NCI-H226 (cell line): ENCODE measurements at places on chromosomes 13 and 19.

GRCh38 chr13:34243403-34243802, 425.5 kb downstream of the RFC3 start:
- no peak for DNase-seq

- DNase-seq = no peak
Measured at GRCh38 chr19:19345232-19345631, 24.6 kb downstream of the MAU2 start.

DNA sequence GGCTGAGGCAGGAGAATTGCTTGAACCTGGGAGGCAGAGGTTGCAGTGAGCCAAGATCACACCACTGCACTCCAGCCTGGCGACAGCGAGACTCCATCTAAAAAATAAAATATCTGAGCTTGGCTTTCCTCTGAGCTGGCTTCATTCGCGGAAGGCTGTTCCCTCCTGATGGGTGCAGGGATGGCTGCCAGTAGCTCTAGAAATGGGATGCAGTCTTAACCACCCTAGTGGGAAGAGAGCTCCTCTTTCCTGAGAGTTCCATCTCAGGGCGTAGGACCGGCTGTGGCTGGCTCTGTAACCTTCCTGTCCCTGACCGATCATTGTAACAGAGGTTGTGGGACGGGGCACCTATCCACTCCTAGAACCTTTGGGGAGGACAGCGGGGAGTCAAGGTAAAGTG, 32.4 kb downstream of the PPP1R37 start:
- DNase-seq = no peak

- peak; percentile 39 for DNase-seq
Measured at GRCh38 chr19:771332-771785, 20.4 kb downstream of the MISP start.

DNA sequence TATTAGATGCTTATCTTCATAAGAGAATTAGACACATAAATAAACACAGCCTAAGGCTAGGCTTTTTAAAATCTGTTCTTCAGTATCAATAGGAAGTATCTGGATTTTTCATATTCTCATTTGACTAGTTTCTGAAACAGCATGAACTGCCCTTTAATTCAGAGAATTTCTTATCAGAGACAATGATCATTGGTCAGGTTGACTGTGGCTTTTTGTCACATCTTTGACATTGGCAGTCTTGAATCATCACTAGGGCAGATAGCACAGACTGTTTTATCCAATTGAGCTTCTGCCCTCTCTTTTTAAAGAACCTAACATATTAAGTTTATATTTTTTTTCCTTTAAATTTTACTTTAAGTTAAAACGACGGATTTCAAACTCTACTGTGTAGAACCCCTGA, 59.6 kb downstream of the DPY19L3 start:
- DNase-seq = no peak

DNA sequence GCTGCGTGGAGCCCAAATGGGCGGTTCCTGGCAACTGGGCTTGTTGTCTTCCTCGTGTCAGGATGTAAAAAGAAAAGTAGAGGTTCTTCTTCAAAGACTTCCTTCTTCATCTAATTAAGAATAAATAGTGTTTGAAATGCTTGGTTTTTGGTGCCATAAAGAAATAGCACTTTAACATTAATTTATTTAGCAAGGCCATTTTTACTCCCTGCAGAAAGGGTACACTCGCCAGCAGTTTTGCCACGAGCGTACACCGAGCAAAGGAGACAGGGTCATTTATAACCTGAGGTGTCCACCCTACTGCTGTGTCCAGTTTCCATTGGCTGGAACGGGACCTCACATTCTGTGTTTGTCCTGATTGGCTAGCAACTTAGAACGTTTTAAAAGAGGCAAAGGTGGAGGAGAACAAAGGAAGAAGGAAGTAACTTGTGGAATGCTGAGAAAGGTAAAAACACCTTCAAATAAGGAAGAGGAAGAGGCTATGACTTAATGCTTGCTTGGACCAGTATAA, 21.8 kb upstream of the OR10H1 start:
- no peak for DNase-seq

- DNase-seq = peak; percentile 49
Measured at GRCh38 chr19:13764101-13764807, at the start of gene MRI1. TSS of gene MRI1 (plus strand) at chr19:13764522. CDS start at chr19:13764589, 67 bp downstream.

- no peak for DNase-seq
Measured at GRCh38 chr19:51076631-51077213, 6.0 kb downstream of the KLK14 start.

DNA sequence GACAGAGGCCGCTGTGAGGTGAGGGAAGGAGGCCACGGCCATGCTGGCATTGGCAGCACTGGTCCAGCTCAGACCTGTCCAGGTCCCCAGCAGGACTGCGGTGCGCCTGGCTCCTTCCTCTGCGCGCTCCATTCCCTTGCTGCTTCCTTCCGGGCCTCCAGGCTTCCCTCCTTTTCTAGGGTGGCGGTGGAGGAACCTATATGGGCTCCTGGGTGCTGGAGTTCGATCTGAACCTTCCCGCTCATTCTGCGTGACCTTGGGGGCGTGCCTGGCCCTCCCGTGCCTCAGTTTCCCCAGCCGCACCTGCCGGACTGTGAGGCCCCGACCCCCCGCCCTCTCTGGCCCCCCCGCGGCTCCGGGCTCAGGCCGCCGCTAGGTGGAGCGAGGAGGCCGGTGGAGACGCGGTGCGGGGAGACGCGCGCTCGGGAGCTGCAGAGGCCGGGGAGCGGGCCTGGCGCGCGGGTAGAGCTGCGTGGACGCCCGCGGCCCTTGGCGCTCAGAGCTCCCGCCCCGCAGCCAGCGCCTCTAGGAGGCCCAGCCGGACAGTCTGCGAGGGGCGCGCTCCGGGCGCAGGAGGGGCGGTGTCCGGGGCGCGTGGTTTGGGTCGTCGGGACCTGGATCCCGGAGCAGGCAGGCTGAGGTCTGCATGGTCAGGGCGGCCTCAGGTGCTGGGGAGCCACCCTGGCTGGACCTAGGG, 29.9 kb downstream of the EFNA2 start:
- DNase-seq = peak; percentile 17

GRCh38 chr13:26619358-26619757, 61.9 kb downstream of the WASF3 start:
- peak; percentile 60 for DNase-seq

DNA sequence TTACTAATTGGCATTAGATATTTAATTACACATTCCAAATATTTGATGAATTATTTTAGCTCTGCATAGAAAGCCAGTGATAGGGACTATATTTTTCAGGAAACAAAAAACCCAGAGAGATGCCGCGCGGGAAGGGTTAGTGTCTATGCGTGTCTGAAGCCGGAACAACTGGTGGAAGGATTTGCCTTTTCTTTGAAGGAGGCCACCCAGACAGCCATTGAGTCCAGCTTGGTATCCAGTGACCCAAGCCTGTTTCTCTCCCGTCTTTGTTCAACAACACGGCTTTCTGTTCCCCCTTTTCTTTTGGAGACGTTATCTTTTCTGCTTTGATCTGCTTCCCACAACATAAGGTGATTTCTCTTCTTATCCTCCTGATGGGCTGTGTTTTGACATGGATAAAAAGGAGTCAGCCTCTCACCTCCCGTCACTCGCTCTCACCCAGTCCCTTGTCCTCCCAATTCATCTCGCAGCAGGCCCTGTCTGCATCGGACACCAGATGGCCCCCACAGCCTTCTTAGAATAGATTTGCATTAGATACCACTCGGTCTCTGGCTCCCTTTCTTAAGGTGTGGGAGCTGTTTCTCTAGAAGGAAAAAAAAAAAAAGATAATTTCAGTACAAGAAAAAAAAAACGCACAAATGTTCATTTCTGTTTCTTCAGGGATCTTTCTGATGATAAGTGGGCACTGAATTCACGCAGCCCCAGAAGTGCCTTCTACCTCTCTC, 361.8 kb downstream of the ZNF536 start:
- no peak for DNase-seq

DNA sequence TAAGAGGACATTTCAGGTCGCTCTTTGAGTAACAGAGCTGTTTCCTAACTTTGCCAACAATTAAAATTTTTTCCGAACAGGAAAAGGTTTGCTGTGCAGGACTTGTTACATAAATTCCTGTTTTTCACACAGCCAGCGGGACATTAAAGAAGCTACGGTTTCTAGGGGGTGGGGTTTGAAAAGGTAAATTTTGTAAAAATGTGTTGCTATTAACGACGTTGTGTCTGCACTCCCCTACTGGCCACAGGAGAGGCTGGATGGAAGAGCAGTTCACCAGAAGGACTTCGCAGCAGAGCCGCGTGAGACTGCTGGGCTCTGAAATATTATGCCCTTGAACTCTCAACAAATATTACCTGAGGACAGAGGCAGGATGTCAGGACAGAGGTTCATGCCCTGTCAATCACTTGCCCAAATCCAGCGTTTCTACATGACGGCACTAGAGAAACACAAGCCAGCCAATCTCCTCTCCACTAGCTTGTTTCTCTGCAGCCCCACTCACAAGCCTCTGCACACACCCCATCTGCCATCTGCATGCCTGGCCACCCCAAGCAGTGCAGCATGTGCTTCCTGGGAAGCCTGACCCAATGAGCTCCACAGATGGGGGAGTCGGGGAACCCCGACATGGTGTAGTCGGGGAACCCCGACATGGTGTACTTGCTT, 102.0 kb downstream of the FOXO1 start:
- no peak for DNase-seq

- DNase-seq = peak; percentile 16
Measured at GRCh38 chr13:44449999-44450821, 76.6 kb downstream of the SERP2 start.

GRCh38 chr19:1631557-1632100, 20.8 kb downstream of the TCF3 start:
- DNase-seq = no peak

GRCh38 chr19:33673258-33673875, 51.6 kb downstream of the CHST8 start:
- DNase-seq = no peak

GRCh38 chr19:35869327-35870123, 1.2 kb downstream of the APLP1 start:
- DNase-seq = peak; percentile 90

DNA sequence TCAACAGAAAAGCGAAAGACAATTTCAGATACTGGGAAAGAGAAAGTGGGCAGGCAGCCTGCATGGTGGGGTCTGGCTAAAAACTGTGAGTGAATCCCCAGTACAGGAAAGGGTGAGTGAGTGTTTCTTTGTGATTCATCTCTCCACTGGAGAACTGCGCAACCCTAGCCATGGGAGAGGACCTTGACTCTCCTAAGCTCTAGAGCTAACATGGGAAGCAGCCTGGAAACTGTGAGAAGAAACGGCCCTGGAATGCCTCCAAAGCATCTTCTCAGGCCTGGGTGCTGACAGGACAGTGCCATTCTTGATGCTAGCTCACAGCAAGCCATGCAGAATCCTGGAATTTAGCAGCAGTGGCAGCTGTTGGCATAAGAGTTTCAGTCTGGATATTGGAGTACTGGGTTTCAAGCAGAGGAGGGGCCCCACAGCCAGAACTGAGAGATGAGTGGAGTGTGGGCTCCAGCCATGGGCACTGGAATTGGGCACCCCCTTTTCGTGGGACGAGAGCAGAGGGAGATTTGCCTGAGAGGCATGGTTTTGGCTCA, 18.7 kb upstream of the SLAIN1 start:
- no peak for DNase-seq

DNA sequence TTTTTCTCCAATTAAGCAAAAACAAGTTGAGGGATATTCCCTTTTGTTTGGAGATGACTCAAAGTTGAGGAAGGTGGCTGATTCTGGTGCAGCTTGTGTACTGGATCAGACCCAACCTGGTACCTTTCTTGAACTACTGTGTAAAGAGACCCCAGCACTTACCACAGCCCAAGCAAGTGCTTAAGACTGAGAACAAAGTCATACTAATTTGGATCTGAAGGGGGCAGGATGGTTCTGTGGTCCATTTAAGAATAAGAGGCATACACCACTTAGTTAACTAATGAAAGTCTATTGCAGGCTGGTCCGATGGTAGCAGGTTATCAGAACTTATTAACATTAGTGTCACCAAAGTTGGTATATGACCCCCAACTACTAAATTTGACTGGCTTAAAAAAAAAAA, 6.3 kb downstream of the THSD1 start:
- no peak for DNase-seq

DNA sequence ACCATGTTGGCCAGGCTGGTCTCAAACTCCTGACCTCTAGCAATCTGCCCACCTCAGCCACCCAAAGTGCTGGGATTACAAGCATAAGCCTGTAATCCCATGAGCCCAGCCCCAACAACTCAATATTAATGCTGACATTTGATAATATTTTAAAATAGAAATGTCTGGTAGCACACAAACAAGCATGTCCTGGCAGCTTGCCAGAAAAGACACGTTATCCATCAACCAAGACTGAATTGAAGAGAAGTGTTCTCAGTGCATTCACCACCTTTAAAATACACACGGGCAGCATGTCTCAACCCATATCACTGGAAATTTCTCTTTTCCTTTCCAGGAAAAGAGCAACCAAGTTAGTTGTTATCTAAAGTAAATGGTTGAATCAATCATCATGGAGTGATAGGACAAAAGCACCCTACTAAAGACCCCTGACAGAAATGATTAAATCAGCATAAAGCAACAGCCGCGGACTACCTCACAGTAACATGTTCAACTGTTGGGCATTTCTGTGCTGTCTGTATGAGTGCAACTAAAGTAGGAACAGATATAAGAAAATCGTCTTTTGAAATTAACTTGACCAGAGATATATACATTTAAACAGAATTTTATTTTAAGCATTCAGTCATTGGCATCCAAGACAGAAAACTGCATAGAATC, 25.0 kb downstream of the LHFPL6 start:
- DNase-seq = no peak

DNA sequence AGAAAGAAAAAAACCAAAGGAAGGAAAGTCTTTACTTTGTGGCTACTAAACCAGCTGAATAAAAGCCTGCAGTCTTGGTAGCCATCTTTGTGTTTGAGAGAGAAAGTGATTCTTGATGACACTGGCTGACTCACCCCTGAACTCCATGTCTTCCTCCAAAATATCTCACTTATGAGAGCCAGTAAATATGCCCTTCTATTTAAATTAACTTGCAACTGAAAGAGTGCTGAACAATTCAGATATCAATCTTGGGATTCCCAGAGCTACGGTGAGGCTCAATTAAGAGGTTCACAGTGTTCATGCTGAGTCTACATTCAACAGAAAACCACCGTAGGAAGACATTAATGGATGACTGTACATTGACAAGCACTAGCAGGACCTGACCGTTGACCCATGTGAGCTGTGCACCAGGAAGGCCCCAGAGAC, 57.9 kb downstream of the KCTD12 start:
- no peak for DNase-seq

GRCh38 chr13:50280441-50280937, 265.2 kb downstream of the KCNRG start:
- no peak for DNase-seq

- DNase-seq = peak; percentile 9
Measured at GRCh38 chr13:32264407-32264806, 50.8 kb downstream of the ZAR1L start.

GRCh38 chr19:29679598-29680210, 14.4 kb downstream of the PLEKHF1 start:
- no peak for DNase-seq

DNA sequence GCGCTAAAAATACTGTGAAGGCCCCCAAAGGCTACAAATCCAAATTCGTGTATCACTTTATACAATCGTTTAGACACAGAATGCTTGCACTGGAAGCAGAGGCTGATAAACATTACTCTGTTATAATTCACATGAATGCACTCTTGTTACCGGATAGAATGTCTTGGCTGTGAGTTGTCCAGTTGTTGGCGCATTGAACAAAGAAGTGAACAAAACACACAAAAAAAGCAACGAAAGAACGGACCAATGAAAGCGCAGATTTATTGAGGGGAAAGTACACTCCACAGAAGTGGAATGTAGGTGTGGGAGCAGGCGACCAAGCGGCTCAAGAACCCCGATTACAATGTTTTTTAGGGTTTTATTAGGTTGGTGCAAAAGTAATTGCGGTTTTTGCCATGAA, 529 bp upstream of the ZNF418 start:
- DNase-seq = no peak
